ENCODE measurements at places on chromosomes 7 and 10. TPM values are rescaled to one million over a fixed set of nuclear protein-coding genes. Genes with fewer than 3 reads are reported as not detected.

Gene TMEM270
- not detected for total RNA-seq

Gene ZNF37A
- total RNA-seq = 26.9 TPM

Gene ST7
- total RNA-seq = 4.4 TPM

GRCh38 chr10:83492004-83492403 lies 647.3 kb upstream of the GHITM start:
- no peak for DNase-seq

- no peak for DNase-seq
Observed at GRCh38 chr7:99679400-99680191, at the start of gene CYP3A5. Gene CYP3A5, minus strand, starts transcription at chr7:99679996. Its CDS starts 100 bp downstream, at chr7:99679896.

DNA sequence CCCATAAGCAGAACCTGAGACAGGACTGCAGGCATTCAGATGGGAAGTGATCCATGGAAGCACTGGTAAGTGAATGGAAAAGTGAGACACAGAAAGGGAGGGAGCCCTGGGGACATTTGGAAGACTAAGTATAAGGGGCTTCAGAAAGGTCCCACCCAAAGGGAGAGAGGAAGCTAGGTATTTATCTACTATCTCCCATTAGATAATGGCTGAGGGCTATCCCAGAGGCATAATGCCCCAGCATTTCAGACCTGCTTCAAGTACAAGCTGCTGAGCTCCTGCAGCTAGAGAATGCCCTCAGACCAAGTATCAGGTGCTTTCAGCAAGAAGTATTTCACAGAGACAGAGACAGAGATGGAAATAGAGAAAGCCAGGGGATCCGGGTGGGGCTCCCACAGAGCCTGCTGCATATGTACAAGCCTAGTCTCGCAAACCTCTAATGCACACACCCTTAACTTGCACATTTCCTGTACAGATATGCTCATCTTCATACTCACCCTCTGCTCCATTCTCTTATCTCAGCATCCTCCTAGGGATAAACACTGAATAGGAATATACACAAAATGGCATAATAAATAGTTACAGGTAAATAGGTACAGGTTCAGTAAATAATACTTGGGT lies 20.2 kb downstream of the KDM7A start:
- DNase-seq = no peak
